ENCODE measurements at places on chromosomes 1 and 21.

GRCh38 chr1:34711485-34711884 lies 43.4 kb upstream of the GJB5 start:
- DNase-seq: no peak

GRCh38 chr1:97730271-97730670 lies 190.6 kb downstream of the DPYD start:
- no peak for DNase-seq

DNA sequence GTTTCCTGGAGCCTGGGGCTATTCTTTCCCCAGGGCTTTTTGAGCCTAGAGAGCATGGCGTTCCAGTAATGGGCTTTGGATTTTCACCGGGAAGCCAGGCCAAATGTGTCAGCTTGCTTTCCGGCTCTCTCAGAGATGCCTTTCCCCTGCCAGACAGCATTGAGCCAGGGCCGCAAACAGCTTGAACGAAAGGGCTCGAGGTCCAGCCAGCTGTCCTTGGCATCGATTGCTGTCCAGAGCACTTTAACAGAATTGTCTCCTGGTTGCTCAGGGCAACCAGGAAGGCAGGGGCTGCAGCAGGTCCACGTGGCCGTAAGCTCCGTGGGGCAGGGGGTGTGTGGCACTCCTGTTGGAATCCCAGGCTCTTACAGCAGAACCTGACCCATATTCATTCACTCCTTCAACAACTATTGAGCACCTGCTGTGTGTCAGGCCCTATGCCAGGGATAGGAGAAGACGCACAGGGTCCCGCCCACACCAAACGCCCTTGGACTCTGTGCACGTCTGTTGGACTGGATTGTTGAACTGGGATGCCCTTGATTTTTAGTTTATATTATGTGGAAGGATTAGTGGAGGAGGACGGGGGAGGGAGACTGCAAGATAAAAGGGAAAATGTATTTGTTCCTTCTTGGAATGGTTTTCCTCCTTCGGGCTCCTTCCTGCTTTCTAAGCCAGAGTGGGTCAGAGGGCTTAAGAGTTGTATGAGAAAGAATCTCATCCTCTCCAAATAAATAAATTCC lies 38.7 kb upstream of the EFHD2 start:
- DNase-seq: no peak

DNA sequence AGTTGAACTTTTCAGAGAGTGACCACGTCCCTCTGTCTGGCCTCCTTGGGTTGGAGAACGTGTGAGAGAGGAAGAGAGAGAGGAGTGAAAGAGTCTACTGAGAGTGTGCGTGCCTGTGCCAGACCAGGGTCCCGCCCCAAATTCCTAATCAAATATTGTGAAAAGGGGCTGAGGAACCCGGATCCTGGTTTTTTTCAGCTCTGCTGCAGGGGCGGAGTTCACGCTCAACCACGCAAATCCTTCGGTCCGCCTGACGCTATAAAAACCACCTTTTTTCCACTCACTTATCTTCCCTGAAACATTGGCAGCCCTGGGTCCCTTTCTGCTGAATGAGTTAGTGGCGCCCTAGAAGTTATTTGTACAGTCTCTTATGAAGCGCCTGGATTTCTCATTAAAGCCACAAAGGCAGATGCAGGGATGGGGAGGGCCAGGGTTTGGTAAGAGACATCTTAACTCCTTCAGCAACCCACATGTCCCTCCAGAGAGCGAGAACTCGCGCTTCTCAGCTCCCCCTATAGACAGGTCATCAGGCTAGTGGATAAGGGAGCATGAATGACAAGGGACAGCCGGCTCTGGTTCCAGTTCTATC lies at the start of gene FMOD:
Gene FMOD (minus strand): TSS at position 86 of the 589 bp plus-strand sequence. CDS start 2,852 bp downstream, outside the sequence.
- no peak for DNase-seq

DNA sequence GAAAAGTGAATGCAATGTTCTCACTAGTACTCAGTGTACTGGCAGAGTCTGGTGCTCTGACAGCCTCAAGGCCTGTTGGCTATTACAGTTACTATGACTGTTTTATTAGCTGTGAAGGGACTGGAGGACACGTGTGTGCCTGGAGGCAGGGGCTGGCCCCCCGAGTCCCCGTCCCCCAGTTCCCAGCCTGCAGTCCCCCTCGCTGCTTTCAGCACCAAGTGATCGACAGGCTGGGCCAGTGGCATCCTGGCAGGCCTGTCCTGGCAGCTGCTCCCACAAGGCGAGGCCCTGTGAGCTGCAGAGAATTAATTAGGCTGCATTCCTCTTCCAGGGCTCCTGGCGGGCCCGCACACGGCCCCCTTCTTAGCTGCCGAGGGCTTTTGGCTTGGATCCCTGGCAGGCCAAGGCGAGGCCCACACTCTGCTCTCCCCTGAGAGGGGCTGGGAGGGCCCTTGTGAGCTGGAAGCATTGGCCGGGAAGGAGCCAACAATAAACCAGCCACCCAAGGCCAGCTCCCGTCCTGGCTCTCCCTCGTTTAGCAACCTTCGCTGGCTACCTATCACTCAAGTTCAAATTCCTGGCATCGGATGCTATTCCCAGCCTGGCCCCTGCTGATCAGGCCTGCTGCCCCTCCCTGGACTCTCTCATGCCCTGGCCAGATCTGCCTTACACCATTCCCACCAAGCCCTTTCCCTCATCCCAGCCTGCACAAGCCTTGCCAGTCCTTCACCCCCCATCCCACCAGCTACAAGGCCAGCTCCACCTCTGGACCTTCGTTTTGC lies 9.8 kb downstream of the EDN2 start:
- no peak for DNase-seq

- no peak for DNase-seq
Observed at GRCh38 chr21:35573472-35574374, 486.6 kb downstream of the SETD4 start.

DNA sequence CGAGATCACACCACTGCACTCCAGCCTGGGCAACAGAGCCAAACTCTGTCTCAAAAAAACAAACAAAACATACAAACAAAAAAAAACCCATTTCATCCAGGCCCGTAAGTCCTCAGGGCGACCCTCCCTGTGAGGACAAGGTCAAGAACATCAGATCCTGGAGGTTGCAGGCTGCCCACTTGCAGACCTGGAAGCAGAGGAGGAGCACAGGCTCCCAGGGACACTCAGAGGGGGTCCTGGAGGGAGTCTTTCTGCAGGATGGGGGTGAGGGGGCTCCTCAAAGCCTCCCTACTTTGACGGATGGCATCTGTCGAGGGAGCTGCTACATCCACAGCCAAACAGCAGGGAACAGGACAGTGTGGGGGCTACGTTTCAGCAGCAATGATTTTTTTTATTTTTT lies 47.2 kb downstream of the RIPK4 start:
- no peak for DNase-seq

DNA sequence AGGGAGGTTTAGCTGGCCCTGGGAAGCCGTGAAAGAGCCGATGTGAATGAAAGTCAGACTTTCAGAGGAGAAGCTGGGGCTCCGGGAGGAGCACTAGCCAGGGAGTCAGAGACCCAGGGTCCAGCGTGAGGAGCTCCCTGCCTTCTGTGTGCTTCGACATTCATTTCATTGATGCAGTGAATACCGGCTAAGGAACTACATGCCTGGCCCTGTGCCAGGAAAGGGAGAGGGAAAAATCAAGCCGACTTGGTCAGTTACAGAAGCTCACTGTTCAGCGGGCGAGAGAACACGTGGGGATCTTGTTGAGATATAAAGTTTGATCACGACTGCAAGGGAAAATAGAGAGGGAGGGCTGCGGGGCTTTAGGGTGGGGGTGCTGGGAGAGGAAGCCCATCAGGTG lies 76.7 kb upstream of the RUNX3 start:
- no peak for DNase-seq

GRCh38 chr1:246306415-246307037 lies 200.6 kb downstream of the SMYD3 start:
- DNase-seq: no peak

DNA sequence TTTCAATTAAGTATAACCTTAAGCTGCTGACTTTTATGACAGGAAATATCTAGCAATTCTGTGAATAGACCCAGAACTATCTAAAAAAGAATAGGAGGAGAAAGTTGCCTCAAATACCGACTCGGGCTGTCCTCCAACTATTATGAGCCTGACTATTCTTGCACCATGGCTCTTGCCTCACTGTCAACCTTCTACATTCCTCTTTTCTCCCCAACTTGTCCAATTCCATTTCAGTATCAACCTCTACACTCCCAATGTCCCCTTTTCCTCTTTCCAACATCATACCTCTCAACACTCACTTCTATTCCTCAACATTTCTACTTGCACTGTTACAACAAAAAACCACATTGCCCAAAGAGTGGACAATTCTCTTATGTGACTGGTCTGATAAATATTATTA lies 2.3 kb downstream of the ZZZ3 start:
- DNase-seq: no peak

DNA sequence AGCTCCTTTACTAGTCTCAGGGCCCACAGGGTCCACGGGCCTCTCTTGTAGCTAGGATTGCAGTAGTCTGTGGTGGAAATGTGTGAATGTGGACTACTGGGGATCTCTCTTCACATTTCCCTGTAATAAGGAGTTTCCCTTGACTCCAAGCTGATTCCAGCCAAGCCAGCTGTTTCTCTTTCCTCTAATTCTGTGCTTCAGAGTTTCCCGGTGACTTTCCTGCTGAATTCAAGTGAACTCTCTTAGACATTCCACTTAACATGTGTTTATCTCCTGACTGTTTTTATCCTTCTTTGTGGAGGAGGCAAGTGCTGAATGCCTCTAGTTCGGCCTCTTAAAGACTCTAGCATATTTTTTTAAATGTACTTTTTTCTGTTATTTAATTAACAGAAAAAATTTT lies 354.0 kb upstream of the RGS18 start:
- no peak for DNase-seq

- no peak for DNase-seq
Observed at GRCh38 chr1:212630158-212630900, 21.8 kb downstream of the ATF3 start.

DNA sequence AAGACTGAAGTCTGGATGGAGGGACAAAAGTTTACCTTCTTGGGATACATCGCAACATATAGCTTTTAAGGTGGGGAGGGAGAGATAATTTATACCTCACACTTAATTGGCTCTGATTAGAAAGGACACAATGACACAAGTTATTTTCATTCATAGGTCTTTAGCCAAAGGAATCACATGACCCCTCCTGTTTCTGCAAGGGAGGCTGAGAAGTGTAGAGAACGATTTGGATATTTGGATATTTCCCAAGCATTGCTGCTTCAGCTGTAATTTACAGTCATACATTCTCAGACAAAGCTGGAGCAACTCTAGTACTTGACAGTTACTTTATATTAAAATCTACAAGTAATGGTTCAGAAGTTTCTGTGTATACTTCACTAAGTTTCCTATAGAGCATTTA lies 24.2 kb downstream of the DAP3 start:
- DNase-seq: no peak

- no peak for DNase-seq
Observed at GRCh38 chr1:37032660-37033354, 1.5 kb downstream of the GRIK3 start.

DNA sequence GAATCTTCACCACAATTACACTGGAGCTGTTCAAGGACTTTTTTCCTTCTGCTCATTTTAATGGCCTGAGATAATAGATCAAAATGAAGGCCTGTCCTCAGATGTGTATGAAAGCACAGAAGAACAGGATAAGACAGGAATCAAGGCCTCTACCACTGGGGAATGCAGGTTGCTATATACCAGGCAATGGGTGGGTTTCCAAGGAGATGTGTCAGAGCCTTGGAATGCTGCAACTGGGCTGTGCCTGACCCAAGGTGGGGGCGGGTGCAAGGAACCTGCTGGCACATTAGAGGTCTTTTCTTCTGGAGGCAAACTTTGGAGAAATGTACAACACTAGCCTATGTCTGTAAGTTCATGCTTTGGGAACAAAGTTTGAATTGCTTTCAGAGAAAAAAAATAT lies 21.7 kb upstream of the LAMC2 start:
- peak; percentile 10 for DNase-seq

DNA sequence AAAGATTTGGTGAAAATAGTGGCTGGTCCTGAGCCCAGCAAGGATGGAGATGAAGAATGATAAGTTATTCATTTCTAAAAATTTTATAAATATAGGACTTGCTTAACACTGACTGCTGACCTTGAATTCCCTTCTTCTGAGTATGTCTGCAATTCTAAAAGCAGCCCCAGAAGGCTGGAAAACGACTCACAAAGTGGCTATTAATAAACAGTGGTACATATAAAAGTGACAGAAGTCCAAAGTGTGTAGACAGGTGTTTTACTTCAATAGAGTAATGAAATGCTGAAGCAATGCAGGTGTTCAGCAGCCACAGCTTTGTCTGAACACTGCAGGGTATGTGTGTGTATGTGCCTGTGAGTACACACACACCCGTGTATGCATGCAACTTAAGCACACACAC lies 219.0 kb upstream of the NRIP1 start:
- DNase-seq: no peak

GRCh38 chr1:184759112-184759511 lies 4.5 kb upstream of the EDEM3 start:
- no peak for DNase-seq

DNA sequence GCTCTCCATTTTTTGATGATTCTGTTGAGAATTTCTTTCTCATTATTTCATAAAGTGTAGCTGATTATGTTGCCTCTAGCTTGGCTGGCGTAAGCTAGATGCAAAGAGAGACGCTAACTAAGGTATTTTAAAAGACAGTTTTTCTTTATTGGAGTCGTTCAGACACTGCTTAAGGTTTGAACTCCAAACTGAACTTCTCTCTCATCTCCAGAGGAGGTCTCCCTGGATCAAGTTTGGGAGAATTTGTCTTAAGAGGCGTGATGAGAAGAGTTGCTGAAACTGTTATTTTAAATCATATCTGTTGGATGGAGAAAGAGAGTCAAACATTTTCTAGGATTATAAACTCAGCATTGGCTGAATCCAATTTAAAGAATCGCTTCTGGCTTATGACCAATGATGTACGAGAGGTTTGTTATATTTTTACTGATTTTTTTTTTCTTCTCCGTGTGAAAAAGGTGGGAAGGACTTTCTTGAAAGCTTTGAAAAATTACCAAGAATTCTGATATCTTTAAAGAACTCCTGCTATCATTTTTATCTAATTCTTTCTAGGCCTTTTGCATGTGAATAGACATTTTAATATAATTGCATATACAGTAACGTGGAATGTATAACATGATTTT lies 34.0 kb downstream of the MAP3K7CL start:
- peak; percentile 66 for DNase-seq

DNA sequence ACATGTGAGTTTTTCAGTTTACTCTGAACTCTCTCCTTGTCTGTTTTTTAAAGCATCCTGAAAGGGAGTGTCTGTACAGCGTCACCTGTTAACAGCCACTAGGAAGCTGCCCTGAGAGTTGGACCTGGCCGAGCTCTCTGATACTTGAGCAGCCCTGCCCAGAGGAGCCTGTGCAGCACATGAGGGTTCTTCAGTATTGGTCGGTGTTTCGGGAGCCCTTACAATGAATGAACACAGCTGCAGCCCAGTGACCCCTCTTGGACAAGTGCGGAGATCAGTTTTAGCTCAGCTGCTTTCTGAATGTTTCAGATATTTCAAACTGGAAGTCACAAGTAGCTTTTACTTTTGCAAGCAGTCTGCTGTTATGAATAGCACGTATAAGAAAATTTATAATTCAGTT lies 39.2 kb downstream of the ADARB1 start:
- DNase-seq: no peak

GRCh38 chr1:54121482-54122134 lies 31.2 kb downstream of the CDCP2 start:
- DNase-seq: peak; percentile 39

- no peak for DNase-seq
Observed at GRCh38 chr1:244705261-244706234, 52.6 kb downstream of the DESI2 start.

Data from fibroblast of skin of left biceps (primary cell).